ENCODE measurements at places on chromosomes 11 and 22. TPM values are rescaled to one million over a fixed set of nuclear protein-coding genes. Genes with fewer than 3 reads are reported as not detected.

Gene MCM5
- 10.2 TPM for total RNA-seq

Gene UPK3A
- total RNA-seq = 0.65 TPM

Gene ANO5
- 68.9 TPM for total RNA-seq

Gene APOA1
- total RNA-seq = 8.4 TPM

Gene HORMAD2
- total RNA-seq = not detected

Gene CBL
- total RNA-seq = 6.5 TPM

Gene TEX54
- not detected for total RNA-seq

Gene SLC25A22
- total RNA-seq = 3.4 TPM

Gene GALNT18
- total RNA-seq = 24.5 TPM

Gene OR52I2
- total RNA-seq = not detected

Gene ANGPTL5
- total RNA-seq = 1.9 TPM

Gene CDHR5
- not detected for total RNA-seq

Gene JHY
- total RNA-seq = 2.6 TPM

Gene LINC01488
- total RNA-seq = 0.22 TPM

Gene ROBO4
- total RNA-seq = 21.9 TPM

Gene WNT11
- 20.0 TPM for total RNA-seq

Gene KCNQ1
- 33.4 TPM for total RNA-seq

Gene OR52E8
- total RNA-seq = not detected

Gene BDNF
- total RNA-seq = 4.0 TPM

Gene OR52N4
- not detected for total RNA-seq

Gene CYP2D6
- not detected for total RNA-seq

Gene IGLL1
- not detected for total RNA-seq

Gene ZMAT5
- 20.3 TPM for total RNA-seq

Gene RHOD
- 66.8 TPM for total RNA-seq

Gene CTTN
- 156 TPM for total RNA-seq

Gene CAPN5
- total RNA-seq = 2.6 TPM

Gene TRMT2A
- total RNA-seq = 21.9 TPM

Gene MCHR1
- 0.54 TPM for total RNA-seq

Gene CLP1
- total RNA-seq = 6.3 TPM

Gene SLC6A5
- not detected for total RNA-seq

Gene TMEM191B
- total RNA-seq = 0.32 TPM

Gene RRP7A
- 14.3 TPM for total RNA-seq

Gene GNAZ
- 3.1 TPM for total RNA-seq

Gene IGSF9B
- 38.9 TPM for total RNA-seq

Gene TMPRSS4
- total RNA-seq = not detected

Gene KRTAP5-1
- total RNA-seq = not detected

Gene WT1
- total RNA-seq = 2.3 TPM

Gene CCDC87
- total RNA-seq = 0.24 TPM

Gene RTN4R
- total RNA-seq = 0.75 TPM

Gene HOATZ
- total RNA-seq = not detected

Gene FAM83F
- total RNA-seq = 4.9 TPM

Gene OR51B4
- not detected for total RNA-seq

Gene KRTAP5-2
- total RNA-seq = not detected

Gene RANGAP1
- total RNA-seq = 42.8 TPM

Gene VPREB3
- total RNA-seq = 0.51 TPM

Gene APIP
- 22.7 TPM for total RNA-seq
